ENCODE measurements at places on chromosomes 7 and 10.

DNA sequence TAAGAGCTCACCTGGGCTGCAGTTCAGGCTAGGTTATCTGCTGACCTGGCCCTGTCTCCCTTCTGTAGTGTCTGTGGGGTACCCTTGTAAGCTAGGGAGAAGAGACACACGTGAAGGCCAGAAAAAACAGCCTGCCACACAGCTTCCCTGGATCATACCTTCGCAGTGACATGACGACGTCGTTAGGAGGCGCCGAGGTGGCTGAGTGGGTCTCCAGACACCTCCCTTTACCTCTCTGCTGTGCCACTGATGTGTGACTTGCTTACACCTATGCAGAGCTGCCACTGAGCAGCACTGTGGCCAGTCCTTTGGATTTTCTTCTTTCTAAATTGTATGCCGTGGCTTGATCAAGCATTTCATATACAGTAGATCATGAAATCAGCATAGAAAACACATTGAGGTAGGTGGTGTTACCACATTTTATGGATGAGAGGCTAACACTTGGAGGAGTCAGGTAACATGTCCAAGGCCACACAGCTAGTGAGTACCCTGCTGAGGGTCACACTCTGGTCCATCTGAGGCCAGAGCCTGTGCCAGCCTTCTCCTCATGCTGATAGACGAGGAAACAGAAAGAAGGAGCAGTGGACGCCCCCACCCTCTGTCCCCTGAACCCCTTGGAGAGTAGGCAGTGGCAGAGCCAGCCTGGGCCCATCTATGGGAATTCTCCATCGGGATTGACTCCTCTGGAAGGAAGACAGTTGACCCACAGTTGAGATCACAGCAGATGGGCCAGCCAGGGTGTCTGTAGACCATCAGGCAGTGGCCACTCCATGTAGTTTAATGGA is 23.1 kb downstream of the HTRA1 start:
- DNase-seq: no peak

GRCh38 chr7:114158275-114158674 is 239.5 kb upstream of the PPP1R3A start:
- no peak for DNase-seq

DNA sequence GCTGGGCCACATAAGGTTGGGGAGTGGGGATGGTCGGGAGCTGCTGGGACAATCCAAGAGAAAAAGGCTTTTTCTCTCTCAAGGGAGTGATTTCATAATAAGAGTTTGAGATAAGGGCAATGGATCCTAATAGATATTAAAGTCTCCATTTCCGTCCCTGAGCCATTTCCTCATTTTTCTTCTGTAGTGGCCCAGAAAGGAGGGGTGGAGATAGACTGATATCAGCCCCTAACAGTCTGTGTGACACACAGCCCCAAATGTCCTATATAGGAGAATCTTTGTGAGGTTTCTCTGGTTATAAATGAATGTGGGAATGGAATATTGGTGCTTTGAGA is 35.2 kb downstream of the PRSS2 start:
- DNase-seq: no peak

- DNase-seq: no peak
These were observed 265.9 kb upstream of the KLF14 start for GRCh38 chr7:130999926-131000325.

- no peak for DNase-seq
These were observed 526.1 kb downstream of the CALN1 start for GRCh38 chr7:71886046-71886445.

- no peak for DNase-seq
These were observed 227.0 kb upstream of the HDAC9 start for GRCh38 chr7:18268571-18268970.

DNA sequence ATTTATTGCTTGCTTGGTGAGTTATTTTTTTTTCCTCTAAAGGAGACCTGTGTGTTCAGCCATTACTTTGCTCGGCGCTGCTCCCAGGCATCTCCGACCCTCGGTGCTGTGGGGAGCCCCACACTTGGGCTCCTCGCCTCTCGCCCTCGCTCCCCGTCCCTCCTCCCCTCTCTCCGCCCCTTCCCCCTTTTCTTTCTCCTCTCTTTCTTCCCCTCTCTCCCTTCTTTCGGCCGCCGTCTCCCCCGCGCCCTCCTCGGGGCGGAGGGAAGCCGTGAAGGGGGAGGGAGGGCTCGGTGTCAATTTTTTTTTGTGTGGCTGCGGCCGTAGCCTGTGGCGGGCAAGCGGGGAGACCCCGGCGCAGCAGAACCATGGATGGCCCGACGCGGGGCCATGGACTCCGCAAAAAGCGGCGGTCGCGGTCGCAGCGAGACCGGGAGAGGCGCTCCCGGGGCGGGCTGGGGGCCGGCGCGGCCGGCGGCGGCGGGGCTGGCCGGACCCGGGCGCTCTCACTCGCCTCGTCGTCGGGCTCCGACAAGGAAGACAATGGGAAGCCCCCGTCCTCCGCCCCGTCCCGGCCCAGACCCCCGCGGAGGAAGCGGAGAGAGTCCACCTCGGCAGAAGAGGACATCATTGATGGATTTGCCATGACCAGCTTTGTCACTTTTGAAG is 1.1 kb downstream of the AUTS2 start:
- DNase-seq: peak; percentile 17

GRCh38 chr10:32982911-32983909 is 25.2 kb upstream of the ITGB1 start:
- peak; percentile 41 for DNase-seq

DNA sequence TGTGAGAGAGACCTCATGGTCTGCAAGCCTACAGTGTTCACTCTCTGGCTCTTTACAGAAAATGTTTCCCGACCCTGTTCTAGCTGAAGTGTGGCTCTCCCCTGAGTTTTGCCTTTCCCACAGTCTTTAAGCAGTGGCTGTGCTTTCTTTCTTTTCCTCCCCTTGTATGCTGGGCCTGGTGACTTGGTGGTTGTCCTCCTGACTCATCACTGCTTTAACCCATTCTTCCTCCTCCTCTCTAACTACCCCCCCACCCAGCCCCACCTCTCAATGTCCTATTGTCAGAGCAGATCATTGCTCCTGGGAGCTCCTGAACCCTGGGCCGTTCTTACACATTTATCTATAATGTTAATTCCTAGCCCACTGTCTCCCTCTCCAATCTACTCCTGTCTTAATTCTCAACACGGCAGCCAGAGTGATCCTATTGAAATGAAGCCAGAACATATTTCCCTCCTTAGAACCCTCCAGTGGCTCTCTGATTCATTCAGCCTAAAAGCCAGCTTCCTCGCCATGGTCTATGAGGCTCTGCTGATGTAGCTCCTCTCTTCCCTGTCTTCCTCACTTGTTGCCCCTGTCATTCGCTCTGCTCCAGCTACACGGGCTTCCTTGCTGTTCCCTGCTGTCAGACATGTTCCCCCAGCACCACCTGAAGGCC is 55.0 kb downstream of the DENND11 start:
- DNase-seq: no peak

DNA sequence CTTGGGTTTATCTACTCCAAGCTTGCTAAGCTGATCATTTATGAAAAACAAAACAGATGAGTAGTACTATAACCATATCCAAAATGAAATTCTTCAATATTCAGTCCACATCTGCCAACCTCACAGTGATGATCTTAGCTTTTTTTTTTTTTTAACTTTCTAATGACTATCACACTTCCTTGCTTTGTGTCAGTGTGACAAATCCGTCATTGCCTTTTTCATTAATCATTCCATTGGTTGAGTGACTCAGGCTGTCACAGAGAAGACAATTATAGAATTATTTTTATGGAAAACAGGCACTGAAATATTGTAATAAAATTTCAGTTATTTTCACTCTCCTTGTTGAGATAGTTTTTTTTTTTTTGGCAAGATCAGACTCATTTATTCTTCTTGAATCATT is 70.7 kb downstream of the CPVL start:
- no peak for DNase-seq

DNA sequence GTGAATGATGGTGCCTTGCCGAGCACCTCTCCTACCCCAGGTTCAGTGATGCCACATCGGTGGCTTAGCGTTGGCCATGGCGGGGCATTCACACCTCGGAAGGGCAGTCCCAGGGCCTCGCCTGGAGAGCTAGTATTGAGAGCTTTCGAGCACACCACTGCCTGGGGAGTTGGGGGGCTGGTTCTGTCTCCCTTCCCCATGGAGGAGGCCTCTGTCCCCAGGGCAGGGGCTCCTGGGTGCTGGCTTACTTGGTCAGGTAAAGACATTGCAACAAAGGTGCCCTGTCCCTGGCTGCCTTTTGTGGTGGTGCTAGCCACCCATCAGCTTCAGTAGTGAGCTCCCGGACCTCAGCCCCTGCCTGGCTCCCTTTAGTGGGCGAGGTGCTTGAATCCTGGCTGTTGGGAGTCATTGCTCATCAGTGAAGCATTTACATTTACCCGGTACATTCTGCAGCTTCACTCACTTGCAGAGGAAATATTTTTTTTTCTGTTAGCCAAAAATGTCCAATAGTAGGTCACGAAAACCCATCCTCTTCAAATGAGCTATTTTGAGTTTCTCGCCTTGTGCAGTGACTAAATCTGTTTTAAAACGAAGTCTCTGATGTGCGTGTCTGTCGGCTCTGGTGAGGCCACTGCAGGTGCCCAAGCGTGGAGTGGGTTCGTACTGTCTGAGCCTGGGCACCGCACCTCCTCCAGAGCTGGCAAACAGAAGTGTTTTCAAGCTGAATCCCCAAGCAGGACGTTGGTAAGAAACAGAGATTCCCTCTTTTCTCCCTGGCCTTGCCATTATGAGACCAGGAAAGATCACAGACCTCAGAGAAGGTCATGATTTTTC is 95.5 kb downstream of the INPP5A start:
- DNase-seq: no peak

GRCh38 chr10:94043431-94043990 is 49.8 kb downstream of the PLCE1 start:
- no peak for DNase-seq

DNA sequence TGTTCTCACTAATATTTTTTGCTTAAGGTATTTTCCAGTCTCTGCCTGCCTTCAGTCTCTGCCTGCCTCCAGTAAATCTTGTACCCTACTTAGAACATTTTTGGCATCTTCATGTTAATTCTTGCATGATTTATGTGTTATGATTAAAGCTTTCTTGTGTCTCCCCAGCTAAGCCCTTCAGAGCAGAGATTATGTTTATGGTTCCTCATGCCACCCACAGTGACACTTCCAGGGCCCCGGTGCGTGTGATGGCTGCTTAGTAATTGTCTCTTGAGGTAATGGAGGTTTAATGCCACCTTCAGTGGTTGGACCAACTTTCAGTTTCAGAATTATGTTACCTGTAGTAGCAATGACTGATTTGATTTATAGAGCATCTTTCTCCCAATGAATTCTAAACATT is 70.6 kb upstream of the MET start:
- DNase-seq: peak; percentile 55

- DNase-seq: peak; percentile 31
These were observed 110.6 kb downstream of the EMX2 start for GRCh38 chr10:117653170-117653515.

- DNase-seq: no peak
These were observed 262.0 kb downstream of the PRPF18 start for GRCh38 chr10:13848520-13849445.

DNA sequence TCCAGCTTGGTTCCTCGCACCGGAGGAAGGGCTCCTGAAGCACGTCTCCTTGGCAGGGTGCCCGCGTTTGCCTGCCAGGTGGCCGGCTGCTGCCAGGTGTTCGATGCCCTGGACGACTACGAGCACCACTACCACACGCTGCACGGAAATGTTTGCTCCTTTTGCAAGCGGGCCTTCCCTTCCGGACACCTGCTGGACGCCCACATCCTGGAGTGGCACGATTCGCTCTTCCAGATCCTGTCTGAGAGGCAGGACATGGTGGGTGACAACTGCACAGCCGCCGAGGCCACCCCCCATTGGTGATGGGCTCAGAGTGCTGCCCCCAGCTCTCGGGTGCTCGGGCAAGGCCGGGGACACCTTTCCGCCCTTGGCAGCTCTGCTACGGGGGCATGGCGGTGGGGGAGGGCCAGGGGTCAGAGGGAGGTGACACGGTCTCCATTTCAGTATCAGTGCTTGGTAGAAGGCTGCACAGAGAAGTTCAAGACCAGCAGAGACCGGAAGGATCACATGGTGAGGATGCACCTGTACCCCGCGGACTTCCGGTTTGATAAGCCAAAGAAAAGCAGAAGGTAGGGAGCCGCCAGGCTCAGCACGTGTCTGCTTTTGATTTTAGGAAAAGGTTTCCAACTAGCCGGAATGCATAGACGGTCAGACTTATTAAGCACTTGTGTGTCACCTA is 1.1 kb downstream of the ZNF511 start:
- no peak for DNase-seq

GRCh38 chr7:65475734-65476319 is 102.2 kb downstream of the ZNF92 start:
- DNase-seq: no peak

DNA sequence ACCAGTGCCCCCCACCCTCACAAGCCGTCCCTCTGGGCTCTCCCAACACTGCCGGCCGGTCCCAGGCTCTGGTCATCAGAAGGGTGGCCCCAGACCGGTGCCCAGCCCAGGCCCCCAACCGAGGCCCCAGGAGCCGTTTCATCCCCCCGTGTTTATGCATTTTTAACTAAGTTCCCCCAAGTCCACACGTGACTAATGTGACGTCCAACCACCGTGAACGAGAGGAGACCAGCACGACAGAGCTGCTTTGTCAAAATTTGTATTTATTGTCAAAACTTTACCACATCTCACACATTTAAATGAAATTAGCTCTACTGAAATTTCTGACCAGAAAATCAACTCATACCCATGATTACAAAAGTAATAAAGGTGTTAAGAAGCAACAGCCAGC is 8.6 kb downstream of the VENTX start:
- DNase-seq: no peak

GRCh38 chr10:12208460-12208859 is 12.5 kb downstream of the CDC123 start:
- no peak for DNase-seq

GRCh38 chr7:108358553-108358952 is 97.7 kb downstream of the NRCAM start:
- no peak for DNase-seq

GRCh38 chr7:140260352-140261104 is 83.7 kb upstream of the KDM7A start:
- no peak for DNase-seq

DNA sequence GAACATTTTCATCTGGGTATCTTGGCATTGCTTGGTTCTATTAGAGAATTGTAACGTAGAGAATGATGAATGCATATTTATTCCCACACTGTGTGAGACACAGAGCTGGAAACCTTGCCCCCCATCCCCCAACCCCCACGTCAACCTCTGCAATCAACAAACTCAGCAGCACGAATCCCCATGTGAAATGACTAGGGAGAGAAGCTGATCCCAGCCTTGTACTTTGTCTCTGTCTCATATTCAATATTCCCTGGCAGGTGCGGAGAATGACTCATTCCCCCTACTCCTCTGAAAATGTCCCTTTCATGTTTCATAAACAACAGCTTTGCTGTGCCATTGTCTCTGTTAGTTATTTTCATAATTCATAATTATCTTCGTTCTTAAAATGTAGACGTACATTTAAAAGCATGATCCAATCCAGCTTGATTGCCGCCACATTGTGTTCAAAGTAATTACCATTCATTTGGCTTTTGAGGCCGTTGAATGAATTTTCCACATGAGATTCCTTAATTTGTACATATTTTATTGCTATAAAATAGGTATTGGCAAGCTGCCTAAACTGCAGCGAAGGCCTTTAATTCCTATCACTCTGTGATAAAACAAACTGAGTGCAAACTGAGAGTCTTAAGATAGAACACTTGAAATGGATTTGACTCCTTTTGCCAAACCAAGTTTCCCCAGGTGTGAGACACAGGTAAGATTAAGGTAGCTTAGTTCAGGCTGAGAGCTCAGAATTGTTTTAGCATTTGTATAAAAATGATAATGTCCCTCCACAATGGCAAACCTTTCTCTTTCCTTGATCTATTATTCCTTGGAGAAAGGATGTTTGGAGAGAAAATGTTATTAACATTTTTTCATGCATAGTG is 920.2 kb downstream of the TYW1 start:
- DNase-seq: no peak
